ENCODE measurements at places on chromosomes 7 and 10.
A peak's percentile ranks its signal among the peaks of the same experiment; 100 is the strongest.

- DNase-seq, result peak; percentile 99
These were observed 40.9 kb downstream of the GPR37 start for GRCh38 chr7:124724507-124725192.

DNA sequence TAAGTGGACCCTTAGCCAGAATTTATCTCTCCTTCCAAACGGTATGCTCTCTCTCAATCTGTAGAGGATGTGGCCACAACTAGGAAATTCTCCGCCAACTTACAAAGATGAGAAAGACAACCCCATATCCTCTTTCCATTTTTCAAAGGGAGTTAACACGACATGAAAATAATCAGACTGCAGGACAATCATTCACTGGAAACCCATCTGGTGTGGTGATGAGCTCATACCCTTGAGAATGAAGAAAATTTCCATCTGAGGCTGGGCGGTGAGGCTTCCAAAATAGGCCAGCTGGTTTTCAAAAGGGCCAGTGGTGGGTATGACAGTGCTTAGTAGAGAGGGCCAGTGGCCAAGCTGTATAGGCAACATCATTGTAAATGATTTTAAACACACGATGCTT is 369.6 kb downstream of the FRMD4A start:
- DNase-seq, result no peak

- DNase-seq, result no peak
These were observed 129.3 kb upstream of the PHYHIPL start for GRCh38 chr10:59047180-59047579.

DNA sequence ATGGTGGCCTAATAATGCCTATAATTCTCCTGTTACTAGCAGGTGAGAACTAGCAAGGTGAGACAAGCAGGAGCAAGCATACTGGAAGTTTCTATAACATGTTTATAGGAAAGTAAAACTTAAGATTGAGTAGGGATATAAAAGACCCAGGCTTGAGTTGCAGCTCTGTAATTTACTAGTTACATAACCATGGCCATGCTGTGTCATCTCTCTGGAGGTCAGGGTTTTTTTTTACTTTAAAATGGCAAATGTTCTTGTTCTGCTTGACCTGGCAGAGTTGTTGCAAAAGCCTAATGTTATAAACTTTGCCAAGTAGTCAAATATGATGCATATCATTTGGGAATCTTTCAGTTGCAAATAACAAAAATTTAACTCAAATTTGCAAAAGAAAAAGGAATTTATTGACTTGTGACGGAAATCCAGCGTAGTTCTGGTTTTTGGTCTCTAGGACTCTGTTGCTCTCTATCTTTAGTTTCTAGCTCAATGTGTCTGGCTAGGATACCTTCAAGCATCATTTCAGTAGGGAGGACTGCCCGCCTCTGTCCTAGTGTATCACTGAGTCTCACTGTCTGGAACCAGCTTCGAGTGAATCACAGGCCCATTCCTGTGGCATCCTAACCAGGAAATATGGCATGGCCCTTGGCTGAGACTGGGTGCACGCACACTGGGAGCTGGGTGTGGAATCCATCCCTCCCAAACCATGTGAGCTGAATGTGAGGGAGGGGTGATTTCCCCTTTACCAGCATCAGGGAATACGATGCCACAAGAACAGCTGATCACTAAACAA is 67.9 kb downstream of the ADAM22 start:
- no peak for DNase-seq

GRCh38 chr10:87559392-87559791 is 54.7 kb downstream of the MINPP1 start:
- DNase-seq, result no peak

GRCh38 chr7:47556511-47557180 is 25.3 kb downstream of the TNS3 start:
- no peak for DNase-seq

DNA sequence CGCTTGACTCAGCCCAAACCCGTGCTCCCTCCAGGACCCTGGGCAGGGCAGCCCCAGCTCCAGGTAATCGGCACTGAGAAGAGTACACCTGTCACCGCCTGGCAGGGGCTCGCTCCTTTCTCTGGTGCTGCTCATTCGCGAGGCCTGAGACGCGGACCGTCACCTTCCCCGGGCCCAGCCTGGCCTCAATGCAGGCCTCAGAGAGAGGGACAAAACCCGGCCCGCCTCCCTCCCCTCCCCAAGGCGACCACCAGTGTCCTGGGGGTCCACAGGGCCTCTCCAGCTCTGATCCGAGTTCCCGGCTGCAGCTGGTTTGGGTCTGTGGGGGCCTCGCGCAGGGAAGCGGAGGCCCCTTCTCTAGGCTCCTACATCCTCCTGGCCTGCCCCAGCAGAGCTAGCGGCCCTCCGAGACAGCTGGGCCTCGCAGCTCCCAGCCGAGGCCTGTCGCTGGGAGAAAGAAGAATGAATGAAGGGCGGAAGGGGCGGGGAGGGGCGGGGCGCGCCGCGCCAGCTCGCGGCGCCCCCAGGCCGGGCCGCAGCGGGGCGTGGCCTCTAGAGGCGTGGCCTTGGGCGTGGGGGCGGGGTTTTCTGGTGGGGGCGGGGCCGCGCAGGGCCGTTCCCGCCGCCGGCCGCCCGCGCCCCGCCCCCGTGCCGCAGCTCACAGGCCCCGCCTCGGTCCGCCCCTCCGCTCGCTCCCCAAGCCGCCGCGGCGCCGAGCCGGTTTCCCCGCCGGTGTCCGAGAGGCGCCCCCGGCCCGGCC is at the start of gene LIMK1:
LIMK1 (plus strand) TSS at position 688 of the 760 bp plus-strand sequence. CDS start 187 bp downstream, outside the sequence.
- peak; percentile 80 for DNase-seq

DNA sequence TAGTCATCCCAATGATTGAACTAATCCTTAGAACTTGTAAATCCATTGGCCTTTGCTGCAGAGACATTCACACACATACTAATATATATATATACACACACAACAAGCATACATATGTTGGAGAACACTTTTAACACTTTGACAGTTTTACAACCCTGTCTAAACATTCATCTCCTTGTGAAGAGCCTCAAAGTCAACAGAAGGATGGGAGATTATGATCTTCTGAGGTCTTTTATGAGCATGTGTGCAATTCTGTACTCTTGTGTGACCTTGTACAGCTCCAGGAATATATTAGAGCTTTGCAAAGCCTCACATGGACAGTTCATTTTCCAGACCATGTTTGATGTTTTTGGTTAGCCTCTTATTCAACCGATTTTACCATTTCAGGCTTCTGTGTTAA is 589.0 kb downstream of the NXPH1 start:
- DNase-seq, result no peak

GRCh38 chr7:19097165-19098055 is 20.0 kb downstream of the TWIST1 start:
- no peak for DNase-seq

DNA sequence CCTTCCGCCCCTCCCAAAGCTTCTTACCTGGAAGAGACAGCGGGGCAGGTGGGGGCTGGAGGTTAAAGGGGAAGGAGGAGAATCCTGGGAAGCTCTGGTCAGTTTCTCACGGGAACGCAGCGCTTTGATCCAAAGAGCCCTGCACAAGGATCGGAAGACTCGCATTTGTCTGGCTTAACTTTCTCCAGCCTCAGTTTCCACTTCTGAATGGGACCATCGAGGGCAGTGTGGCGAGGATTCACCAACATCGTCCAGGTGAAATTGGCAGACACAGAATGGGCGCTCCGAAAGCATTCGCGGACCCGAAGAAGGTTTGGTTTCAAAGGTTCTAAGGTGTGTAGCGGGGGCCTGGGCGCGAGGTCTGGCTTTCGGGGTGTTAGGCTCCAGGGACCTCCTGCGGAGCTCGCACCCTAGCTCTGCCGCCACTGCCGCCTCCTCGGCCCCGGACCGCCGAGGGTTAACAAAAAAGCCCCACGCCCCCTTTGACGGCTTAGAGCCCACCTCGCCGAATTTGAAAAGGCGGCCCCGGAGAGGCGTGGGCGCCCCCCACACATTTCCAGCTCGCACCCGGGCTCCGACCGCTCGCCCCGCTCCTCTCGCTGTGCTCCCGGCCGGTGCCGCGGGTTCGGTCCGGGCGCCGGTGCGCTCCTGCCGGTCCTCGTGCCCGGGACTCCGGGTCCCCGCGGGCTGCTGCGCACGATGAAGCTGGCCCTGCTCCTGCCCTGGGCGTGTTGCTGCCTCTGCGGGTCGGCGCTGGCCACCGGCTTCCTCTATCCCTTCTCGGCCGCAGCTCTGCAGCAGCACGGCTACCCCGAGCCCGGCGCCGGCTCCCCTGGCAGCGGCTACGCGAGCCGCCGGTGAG is at the start of gene COL26A1:
COL26A1 (plus strand) TSS at position 542 of the 862 bp plus-strand sequence; CDS start at position 700, 158 bp downstream.
- DNase-seq, result no peak

DNA sequence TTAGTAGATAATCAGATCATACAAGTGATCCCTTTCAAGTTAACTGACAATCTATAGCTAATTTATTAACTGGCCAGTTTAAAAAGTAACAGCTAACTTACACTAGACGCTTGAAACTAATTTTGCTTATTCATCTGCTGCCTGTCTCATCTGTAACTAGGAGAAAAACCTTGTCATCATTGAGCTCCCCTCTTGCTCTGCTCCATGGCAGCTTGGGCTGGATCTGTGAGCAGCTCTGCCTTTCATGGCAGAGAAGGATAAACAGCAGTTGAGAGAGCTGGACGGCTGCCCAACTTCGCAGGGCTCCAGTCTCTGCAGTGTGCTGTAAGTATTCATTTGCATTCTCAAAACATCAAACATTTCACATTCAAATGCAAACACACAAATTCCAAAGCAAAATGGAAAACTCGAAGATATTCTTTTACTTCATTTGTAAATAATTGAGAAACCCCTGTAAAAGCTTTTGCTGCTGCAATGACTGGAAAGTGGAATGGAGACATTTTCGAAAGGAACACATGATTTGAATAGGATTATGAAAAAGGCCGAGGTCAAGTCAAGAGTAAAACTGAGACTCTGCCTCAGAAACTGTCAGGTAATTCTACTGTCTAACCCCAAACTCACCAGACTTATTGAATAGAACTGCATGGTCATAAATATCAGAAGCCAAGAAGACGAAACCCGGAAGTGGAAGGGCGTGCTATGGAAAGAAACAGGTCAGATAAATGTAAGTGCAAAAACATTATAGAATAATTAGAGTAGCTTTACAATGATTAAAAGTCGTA is 17.6 kb downstream of the SLC35B4 start:
- DNase-seq, result peak; percentile 92

DNA sequence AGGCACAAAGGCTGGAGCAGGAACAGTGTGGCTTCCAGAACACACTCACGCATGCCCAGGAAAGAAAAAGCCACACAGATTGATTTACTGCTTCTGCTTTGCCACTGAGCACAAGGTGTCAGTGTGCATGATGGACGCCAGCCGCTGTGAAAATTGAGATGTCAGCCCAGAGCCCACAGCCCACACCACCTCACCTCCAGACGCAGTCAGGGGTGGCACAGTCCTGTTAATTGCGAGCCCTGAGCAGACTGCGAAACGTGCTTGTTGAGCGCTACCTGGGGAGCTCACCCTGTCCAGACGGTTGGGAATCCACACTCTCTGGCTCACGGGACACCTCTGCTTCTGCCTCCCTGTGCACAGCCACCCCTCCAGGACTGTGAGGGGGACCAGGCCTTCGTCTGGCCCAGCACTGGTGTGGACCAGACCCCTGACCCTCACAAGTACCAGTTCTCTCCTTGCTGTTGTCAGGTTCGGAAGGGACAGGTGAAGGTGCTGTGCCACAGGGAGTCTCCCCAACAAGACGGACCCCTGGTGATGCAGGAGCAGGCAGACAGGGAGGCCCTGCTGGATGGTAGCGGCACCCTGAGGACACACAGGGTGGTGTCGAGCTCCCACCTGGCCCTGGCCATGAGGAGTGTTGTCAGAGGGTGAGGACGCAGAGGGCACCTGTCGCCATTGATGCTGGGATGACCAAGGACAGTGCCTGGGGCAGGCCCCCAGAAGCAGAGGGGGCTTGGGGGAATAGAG is 15.3 kb downstream of the RASGEF1A start:
- DNase-seq, result no peak

GRCh38 chr7:63043657-63044543 is 954.7 kb upstream of the ZNF722 start:
- no peak for DNase-seq

- no peak for DNase-seq
These were observed 478.6 kb downstream of the PLXNA4 start for GRCh38 chr7:132097550-132098134.

GRCh38 chr7:30459591-30460245 is 18.9 kb downstream of the NOD1 start:
- DNase-seq, result no peak

DNA sequence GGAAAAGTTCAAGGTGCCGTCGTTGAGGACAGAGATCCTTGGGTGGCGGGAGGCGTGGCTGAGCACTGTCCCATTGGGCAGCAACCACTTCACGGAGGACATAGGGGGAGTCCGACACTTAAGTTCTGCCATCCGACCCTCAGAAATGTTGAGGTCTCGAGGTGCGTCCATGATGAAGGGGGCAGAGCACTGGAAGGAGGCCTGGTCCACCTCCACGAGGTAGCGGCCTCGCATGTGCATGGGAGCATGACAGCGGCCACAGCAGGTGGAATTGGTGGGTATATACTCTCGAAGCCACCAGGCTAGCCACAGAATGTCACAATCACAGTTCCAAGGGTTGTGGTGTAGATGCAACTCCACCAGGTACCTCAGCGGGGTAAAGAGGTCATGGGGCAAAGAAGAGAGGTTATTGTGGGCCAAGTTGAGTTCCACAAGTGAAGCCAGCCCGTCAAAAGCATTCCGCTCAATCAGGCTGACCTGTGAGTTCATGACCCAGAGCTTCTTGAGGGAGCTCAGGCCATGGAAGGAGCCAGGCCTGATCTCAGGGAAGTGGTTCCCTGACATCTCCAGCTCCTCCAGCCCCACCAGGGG is 1.7 kb downstream of the LRRC4 start:
- no peak for DNase-seq

GRCh38 chr10:32332299-32332750 is 14.6 kb downstream of the EPC1 start:
- DNase-seq, result peak; percentile 42

GRCh38 chr7:5678295-5679047 is 103.0 kb downstream of the RNF216 start:
- no peak for DNase-seq

- no peak for DNase-seq
These were observed 50.2 kb downstream of the ZNF467 start for GRCh38 chr7:149723082-149723767.

DNA sequence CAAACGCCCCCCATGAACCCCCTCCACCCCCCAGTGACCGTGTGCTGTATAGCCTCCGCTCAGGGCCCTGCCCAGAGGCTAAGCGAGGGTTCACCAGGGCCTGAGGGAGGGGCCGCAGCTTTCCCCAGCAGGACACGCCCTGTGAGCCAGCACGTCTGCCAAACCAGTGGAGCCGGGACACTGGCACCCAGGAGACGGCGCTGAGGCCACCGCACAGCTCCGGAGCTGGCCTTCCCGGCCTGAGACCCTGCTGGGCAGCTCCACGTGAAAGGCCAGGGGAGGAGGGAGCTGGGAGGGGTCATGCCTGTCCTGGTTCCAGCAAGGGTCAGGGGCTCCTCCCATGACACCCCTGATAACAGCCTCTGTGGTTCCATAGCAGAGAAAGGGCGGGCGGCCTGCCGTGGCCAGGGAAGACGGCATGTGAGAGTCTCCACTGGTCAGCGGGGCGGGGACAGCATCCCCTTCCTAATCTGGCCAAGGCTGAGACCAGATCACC is 278.3 kb downstream of the ELFN1 start:
- no peak for DNase-seq

- no peak for DNase-seq
These were observed 139.8 kb upstream of the RSU1 start for GRCh38 chr10:16957038-16957437.

GRCh38 chr10:13633689-13634088 is 46.9 kb downstream of the PRPF18 start:
- DNase-seq, result no peak

GRCh38 chr10:88168171-88169036 is 305.0 kb downstream of the PTEN start:
- no peak for DNase-seq

- DNase-seq, result no peak
These were observed 29.1 kb downstream of the GALNT11 start for GRCh38 chr7:152054367-152055230.
